Mammary epithelial cell (primary cell): ENCODE measurements at places on chromosomes 2 and 18. TPM values are rescaled to one million over a fixed set of nuclear protein-coding genes. Genes with fewer than 3 reads are reported as not detected.

GRCh38 chr18:36330435-36331052, 33.0 kb downstream of the FHOD3 start:
- peak; percentile 24 for DNase-seq

DNA sequence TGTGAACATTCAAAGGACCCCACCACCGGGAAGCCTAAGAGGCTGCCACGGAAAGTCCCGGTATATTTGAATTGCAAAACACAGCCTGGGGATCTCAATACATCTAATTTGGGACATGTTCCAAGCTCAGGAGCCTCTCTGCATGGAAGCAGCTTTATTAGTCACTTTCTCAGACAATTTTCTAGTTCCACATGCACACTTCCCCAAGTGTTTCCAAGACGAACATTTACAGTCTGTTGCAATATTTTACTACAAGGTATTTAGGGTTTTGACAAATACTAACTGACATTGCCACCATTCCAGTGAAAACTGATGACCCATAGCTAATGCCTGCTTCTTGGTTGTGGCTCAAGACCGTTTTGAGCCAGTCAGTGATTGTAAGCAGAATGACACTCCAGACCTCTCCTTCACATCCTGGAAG, 145.3 kb downstream of the NCKAP5 start:
- peak; percentile 73 for DNase-seq

EFEMP1 gene
- 232 TPM for polyA plus RNA-seq

- no peak for DNase-seq
These were observed 211.6 kb downstream of the PTH2R start for GRCh38 chr2:208618220-208618619.

- DNase-seq: no peak
These were observed 357.6 kb downstream of the SS18 start for GRCh38 chr18:25732862-25733261.

GRCh38 chr18:38539856-38540255, 974.3 kb upstream of the CELF4 start:
- no peak for DNase-seq

MAP3K2 gene
- 7.8 TPM for polyA plus RNA-seq

DNA sequence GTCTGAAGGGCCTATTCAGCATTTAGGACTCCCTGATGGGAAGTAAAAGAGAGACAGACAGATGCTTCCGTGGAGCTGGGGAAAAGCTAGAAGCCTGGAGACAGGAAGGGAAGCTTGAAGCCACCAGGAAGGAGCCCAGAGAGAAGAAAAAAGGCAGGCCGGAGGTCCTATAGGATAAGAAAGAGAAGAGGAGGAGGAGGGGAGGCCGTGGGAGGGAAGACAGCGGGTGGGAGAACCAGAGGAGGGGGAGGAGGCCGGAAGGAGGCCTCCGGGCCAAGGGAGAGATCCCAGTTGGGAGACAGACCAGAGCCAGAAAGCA, 107.1 kb upstream of the PKDCC start:
- no peak for DNase-seq

DNA sequence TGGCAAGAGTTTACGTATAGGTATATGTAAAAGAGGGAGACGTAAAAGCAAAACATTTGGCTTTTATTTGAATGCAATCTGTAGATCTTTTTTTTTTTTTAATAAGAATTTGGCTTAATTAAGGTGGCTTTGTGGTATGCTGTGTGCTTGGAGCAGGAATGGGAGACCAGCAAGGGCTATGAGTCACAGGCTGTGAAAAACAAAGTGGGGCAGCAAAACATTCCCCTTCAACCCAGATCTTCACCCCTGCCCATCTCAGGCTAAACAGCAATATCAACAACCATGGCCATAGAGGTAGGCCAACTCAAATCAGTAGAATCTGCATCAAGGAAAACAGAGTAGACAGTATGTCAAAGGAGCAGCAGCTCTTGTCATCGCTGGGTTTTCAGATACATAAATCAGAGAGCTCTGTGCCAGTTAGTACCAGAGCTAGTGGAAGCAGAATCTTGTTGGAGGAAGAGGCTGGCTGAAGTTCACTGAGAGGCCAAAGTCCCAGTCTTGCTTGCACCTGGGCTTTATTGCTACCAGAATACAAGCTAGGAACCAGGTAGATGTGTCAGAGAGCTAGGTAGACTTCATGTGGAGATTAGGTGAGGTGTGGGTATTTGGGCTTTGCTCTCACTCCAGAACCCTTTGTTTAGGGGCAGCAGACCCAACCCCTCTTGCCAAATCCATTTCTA, 191.5 kb upstream of the FANCL start:
- DNase-seq: no peak

EHD3 gene
- 12.3 TPM for polyA plus RNA-seq

DSG4 gene
- 0.15 TPM for polyA plus RNA-seq

DNA sequence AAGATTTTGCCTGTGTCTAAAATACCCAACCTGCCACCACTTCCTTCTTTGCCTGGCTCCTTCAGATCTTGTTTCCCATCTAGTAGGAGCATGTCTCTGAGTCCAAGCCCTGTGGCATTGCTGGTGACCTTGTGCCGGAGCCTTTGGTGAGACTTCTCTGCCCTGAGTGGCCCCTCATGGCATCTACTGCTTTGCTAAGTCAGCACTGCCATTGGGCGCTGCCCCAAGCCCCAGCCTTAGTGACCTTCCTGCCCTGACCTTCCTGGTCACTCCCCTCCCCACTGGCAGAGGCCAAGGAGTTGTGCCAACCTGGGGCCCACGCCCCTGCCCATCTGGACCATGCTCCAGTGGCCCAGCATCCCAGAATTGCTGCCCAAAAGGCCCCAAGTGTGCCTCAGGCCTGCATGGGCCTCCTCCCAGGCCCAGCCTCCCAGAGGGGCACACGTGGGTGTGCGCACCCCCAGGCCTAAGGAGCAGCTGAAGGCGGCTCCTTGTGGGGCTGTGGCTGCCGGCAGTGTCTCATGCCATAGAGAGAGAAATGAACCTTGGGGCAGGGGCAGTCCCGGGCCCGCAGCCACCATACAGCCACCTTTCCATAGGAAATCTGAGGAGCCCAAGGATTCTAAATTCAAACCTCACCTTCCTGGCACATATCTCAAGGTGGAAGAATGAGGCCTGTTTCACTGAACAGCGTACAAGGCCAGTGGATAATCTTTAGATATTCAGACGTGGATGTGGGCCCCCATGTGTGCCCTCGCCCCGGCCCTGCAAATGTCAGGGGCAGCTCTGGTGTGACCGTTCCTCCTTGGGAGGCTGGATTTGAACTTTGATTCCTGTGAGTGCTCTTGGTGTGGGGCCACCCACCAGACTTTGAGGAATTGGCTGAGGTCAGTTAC, 100.2 kb upstream of the SLC66A3 start:
- DNase-seq: no peak

SERPINB13 gene
- polyA plus RNA-seq: 4.2 TPM

- no peak for DNase-seq
These were observed 48.3 kb downstream of the TNS1 start for GRCh38 chr2:217954469-217954868.

LYPD1 gene
- polyA plus RNA-seq: not detected

KDM3A gene
- polyA plus RNA-seq: 15.4 TPM

GRCh38 chr2:24457696-24458386, 33.2 kb upstream of the NCOA1 start:
- DNase-seq: no peak

- peak; percentile 20 for DNase-seq
These were observed 3.7 kb downstream of the ZFP36L2 start for GRCh38 chr2:43222475-43223309.

GRCh38 chr2:225124311-225125017, 82.2 kb upstream of the DOCK10 start:
- no peak for DNase-seq

CPLX4 gene
- polyA plus RNA-seq: not detected

GRCh38 chr2:218733171-218734021, 22.8 kb downstream of the TTLL4 start:
- DNase-seq: peak; percentile 91

TUBA3E gene
- polyA plus RNA-seq: not detected

DNA sequence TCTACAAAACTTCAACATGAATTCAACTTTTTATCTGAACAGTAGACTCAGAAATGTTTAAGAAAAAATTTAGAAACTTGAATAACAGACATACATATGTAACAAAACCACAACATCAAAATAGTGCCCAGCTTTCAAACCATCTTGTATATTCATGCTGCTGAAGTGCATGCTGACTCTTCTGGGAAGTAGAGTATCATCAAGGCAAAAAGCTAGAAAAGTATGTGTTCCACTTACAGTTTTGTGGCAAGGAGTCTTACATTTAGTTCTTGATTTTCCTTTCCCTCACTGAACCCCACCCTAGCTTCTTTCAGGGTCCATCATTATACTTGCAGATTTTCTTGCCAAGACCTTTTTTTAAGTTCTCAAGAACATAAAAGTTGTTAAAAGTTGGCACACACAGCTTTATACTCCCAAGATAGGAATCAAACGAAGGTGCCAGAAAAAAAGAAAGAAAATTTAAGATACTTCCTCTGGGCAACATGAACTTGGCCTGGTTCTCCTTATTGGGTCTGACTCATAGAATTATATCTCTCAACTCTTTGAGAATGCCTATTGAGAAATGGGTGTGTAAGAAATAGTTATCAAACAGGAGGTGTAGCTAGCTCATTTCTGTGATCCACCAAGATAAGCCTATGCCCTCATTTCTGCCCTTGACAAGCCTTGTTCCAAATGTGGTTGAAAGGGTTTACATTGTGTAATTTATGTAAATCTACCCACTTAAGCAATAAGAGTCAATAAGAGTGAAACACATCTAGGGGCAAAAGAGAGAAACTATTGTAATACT, 667.6 kb upstream of the ACVR2A start:
- DNase-seq: peak; percentile 74

ANKRD29 gene
- 4.7 TPM for polyA plus RNA-seq

CMPK2 gene
- 0.12 TPM for polyA plus RNA-seq

DNA sequence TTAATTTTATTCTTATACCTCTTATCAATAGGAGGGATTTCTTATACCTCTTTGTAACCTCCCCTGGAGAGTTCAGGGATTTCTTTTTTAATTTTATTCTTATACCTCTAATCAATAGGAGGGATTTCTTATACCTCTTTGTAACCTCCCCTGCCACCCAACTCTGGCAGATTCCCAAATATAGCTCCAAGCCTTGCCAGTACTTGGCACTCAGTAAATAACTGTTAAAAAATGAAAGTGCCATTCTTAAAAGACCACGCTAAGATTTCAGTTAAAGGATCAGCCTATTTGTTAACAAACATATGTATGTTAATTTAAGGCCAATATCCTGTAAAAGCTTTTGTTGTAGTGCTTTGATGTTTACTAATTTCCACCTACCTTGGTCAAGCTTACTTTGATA, 4.8 kb downstream of the RNF149 start:
- no peak for DNase-seq

GPR75 gene
- 2.8 TPM for polyA plus RNA-seq

SOX11 gene
- polyA plus RNA-seq: not detected

DNA sequence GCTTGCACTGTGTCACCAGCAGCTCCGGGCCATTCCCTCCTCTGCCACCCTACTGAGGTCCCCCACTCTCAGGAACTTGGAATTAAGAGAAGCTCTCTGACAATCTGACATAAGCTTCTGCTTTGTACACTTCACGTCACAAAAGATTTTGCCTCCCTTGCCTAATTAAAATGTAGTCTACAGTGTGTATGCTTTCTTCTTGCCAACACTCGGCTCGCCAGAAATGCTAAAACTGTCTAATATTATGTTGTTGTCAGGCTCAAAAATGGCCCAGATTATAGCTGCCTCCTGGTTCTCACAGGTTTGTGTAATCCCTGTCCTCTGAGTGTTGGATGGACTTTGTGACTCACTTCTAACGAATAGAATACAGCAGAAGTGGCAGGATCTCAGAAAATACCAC, 474.7 kb downstream of the MBD2 start:
- no peak for DNase-seq

GRCh38 chr2:54658564-54659071, 64.8 kb upstream of the EML6 start:
- peak; percentile 49 for DNase-seq

IHH gene
- 0.02 TPM for polyA plus RNA-seq

SERPINB4 gene
- 1.3 TPM for polyA plus RNA-seq

GRCh38 chr2:118979152-118979861, 37.3 kb downstream of the MARCO start:
- no peak for DNase-seq

DNA sequence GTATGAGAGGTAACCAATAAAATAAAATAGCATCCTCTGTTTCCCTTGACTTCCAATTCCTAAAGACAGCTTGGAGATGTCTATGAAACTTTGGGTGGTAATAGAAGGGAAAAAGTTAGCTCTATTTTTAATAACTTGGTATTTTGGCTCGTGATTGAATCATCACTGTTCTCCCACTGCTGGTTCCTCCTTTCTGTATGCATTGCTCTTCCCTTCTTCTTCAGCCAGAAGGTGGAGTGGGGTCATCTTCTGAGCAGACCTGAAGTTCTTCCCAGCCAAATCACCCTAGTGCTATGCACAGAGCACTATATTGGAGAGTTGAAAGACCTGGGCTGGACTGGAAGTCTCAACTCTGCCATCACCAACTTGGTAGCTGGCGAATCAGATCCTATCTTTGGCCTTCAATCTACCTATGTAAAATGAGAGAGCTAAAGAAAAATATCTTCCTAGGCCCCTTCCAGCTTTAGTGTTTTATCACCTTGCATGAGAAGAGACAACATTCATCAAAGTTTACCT, 54.1 kb downstream of the CPO start:
- DNase-seq: no peak

DNA sequence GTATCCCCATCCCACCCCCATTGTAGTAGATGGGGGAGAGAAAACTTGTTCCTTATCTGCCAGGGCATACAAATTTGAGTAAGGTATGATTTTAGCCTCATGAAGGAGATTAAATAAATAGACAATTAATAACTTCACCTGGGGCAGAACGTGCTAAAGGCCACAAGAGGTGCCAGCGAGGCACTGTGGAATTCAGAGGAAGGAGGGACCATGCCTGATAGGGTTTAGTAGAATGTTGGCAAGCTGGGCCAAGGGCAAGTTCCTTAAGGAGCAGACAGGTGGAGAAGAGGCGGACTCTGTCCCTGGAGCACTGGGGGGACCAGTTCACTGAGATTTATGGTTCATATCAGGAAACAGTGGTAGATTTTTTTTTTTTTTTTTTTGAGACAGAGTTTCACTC, 22.5 kb downstream of the STAMBP start:
- DNase-seq: no peak

GRHL1 gene
- polyA plus RNA-seq: 1.8 TPM

LAMA1 gene
- 24.9 TPM for polyA plus RNA-seq

PLA2R1 gene
- 5.3 TPM for polyA plus RNA-seq

- no peak for DNase-seq
These were observed 480.5 kb upstream of the ZEB2 start for GRCh38 chr2:145000376-145000775.

DNA sequence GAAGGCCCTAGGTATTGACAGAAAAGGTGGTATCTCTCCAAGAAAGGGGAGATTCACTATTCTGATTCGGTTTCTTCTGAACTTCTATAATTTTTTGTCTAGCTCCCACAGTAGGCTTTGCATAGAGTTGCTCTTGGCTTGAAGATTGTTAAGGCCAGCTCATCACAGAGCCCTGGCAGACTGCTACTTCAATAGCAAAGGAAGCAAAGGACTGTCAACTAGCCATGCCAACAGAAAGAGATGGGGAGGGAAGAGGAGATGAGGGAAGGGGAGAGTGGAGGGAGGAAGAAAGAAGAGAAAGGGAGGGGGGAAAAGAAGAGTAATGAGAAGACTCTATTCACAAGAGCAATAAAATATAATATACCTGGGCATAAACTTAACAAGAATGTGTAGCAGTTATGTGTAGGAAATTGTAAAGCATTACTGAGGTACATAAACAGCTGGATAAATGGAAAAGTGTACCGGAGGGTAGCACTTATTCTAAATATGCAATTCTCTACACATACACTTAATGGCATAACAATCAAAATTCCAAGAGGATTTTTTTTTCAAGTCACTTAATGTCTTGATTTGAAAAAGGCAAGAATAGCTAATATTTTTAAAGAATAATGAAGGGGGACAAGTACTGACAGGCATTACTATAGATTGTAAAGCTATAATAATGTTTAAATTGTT, 102.5 kb downstream of the LOXHD1 start:
- no peak for DNase-seq

PSMD14 gene
- 88.4 TPM for polyA plus RNA-seq

VWA3B gene
- polyA plus RNA-seq: 0.16 TPM
